ENCODE measurements at places on chromosomes 11 and 22.

DNA sequence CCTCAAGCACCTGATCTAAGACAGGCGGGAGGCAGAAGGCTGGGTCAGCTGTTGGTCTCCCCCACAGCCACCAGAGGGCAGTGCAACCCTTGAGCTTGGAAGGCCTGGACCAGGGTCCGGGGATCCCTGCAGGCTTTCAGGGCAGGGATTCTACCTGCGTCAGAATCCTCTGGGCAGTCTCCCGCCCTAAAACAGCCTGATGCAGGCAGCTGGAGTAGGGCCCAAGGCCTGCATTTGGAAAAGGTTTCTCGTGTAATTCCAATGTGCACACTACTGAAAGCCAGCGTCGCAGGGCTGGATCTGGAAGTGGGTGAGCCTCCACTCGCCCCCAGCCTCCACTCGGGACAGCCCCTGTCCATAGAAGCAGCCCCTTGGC is 31.8 kb downstream of the BID start:
- DNase-seq, result peak; percentile 85

DNA sequence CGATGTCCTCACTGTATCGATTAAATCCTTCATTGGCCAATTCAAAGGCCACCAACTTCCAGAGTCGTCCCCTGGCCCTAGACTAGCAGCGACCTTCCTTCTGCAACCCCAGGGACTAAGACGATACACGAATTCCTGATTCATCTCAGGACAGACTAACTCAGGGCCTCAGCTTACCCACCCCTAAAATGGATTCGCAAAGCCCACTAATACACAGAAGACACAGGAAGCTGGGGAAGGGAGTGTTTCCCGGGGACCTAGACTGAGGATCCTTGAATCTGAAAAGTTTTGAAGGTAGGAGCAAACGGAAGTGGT is 509 bp downstream of the LAMTOR1 start:
- DNase-seq, result no peak

DNA sequence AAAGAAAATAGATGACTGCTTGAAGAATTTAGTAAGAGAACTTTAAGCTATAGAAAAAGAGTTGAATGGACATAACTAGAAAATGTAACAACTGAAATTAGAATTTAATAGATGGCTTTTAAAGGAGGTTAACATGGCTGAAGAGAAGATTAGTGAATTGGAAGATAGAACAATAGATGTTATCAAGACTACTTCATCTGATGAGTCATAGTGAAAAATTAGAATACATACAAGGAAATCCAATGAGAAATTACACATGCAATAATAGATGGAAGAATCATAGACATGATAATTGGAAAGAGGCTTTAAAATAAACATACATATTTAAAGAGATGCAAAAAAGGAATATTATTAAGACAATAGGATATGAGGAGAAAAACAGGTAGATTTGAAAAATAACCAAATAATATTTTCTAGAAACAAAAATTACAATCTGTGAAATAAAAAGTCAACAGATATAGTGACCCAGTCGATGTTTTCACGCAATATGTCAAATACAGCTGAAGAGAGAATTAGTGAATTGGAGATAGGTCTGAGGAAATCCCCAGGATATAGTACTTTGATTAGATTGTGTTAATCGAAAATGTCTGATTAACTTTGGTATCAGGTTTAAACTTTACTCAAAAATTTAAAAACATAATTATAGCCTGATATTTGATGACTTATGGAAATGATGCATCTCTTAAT is 28.2 kb downstream of the CAT start:
- no peak for DNase-seq

GRCh38 chr11:64224891-64225607 is 937 bp downstream of the TRPT1 start:
- no peak for DNase-seq

DNA sequence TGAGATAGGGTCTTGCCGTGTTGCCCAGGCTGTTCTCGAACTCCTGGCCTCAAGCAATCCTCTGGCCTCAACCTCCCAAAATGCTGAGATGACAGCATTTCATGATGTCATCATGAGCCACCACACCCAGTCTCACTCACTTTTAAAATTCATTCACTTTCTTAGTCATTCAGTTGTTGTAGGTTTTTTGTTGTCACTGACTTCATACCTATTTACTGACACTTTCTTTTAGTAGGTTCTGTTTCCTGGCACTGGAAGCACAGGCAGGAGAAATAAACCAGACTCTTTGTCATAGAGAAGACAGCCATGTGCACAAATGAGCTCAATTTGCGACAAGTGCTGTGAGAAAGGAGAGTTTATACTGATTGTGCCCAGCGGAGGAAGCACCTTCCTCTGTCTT is 10.5 kb downstream of the ART5 start:
- no peak for DNase-seq

DNA sequence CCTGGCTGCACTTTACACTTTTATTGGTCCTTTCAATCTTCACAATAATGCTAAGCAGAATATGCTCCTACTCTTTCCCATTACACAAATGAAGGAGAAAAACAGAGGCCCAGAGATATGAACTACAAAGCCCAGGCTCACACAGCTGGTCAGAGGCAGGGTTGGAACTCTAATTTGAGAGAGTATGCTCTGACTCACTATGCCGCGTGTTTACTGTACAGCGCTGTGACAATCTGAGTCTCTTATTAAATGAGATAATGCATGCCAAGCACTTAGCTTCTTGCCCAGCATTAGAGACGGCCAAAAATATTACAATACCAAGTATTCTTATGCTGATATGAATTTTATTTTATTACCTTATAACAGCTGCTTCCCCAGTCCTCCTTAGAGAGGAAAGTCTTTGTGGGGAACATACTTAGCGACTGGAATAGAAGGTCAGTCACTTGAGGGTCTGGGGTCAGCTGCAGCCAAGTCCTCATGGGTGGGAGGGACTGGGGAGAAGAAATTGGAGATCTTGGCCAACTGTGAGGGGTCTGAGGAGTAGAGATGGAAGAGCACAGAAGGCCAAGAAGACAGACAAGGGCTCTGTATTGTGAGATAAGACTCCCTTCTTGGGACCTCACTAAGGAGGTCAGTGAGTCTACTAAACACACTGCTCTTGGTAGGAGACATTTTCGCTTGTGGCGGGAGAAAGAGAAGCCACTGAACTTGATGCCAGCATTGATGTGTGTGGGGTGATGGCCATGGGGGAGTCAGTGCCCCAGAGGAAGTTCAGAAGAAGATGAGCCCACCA is 150.8 kb upstream of the TIMP3 start:
- DNase-seq, result no peak

DNA sequence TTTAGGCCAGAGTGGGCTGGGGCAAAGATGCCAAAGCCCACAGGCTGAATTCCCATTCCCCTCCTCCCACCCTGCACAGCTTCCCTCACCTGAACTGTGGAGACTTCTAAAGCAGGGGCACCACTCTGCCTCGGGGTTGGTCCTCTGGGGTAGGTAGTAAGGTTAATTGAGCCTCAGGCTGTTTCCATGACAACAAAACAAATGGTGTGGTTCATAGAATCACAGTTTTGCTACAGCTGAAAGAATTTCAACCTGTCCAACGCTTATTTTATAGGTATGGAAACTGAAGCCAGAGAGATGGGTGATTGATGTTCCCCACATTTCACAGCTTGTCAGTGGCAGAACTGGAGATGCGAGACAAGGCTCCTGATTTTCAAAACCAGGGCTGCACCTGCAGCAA is 109.5 kb downstream of the SNX19 start:
- no peak for DNase-seq
